ENCODE measurements at places on chromosomes 12 and 14.
A peak's percentile ranks its signal among the peaks of the same experiment; 100 is the strongest.

GRCh38 chr14:104393898-104394381 is 185.6 kb upstream of the C14orf180 start:
- H3K27me3 ChIP-seq = no peaks in the 10 kb centered on the region
- peak; percentile 76 for DNase-seq
- no peaks in the 10 kb centered on the region for H3K4me1 ChIP-seq
- no peaks in the 10 kb centered on the region for H3K36me3 ChIP-seq

DNA sequence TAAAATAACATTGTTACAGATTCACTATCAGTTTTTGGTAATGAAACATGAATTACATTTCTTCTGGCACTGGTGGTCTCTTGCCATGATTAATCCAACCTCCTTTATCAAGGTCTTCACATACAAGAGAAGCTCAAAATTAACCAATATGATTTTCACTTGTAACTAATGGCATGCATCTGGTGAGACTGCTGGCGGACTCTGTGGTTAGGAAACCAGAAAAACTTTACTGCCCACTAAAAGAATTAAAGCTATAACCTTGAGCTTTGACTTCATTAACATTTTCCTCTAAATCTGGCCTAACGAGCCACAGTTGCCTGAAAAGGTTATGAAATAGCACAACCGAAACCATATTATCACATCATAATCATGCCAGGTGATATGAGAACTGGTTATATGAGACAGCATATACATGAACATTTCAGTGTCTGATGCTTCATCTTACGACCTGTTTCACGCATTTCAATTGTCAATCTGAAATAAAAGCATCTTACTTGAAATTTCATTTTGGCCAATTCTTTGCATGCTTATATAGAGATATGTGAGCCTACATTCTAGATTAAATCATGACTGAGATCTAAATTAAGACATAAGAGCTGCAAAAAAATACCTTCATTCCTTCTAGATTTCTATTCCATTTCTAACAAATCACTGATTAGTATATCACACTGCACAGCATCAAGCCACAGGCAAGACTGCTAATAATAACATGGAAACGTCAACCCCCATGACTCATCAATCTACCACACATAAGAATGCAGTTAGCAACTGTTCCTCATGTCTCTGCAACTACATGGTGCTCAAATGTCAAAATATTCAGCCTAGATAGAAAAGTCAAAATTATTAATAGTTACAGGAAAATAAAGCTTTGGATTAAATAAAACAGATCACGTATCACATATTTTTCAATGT is 89.3 kb downstream of the OSBPL8 start:
- no peak for DNase-seq
- H3K36me3 ChIP-seq = no peaks in the 10 kb centered on the region
- no peaks in the 10 kb centered on the region for H3K4me1 ChIP-seq
- H3K27ac ChIP-seq = no peak overlapping the region

- H3K36me3 ChIP-seq = no peaks in the 10 kb centered on the region
- no peak overlapping the region for H3K4me3 ChIP-seq
- DNase-seq = no peak
- peaks cover 41% of the 10 kb centered on the region for H3K27me3 ChIP-seq
Observed at GRCh38 chr14:95349241-95349640, 29.5 kb upstream of the CLMN start.

GRCh38 chr12:19988948-19989347 is 379.4 kb upstream of the PDE3A start:
- no peaks in the 10 kb centered on the region for H3K36me3 ChIP-seq
- H3K4me3 ChIP-seq = no peak overlapping the region
- peak overlapping the region; percentile 16 for H3K27ac ChIP-seq

DNA sequence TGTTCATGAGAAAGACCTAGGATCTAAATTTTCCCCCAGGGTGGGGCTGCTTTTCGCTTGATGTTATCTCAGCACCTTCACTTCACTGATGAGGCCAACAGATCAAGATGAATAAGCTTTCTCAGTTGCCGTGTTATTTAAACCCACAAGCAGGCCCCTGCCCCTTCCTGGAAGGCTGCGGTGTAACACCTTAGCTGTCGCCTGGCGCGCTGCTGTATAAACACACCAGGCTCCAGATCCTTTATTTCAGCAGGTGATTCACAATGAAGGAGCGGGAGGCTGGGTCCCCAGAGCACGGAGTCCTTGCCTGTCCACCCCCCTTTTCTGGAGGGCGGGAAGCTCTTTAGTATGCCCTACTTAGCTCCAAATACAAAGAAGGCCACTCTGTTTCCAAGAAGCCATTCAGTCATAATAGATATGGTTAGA is 515.4 kb downstream of the FUT8 start:
- H3K36me3 ChIP-seq = no peaks in the 10 kb centered on the region
- H3K4me1 ChIP-seq = no peaks in the 10 kb centered on the region
- no peaks in the 10 kb centered on the region for H3K27me3 ChIP-seq

- no peaks in the 10 kb centered on the region for H3K36me3 ChIP-seq
- H3K27me3 ChIP-seq = peaks cover 2% of the 10 kb centered on the region
- H3K4me3 ChIP-seq = no peak overlapping the region
- H3K27ac ChIP-seq = no peak overlapping the region
- peaks cover 21% of the 10 kb centered on the region for H3K4me1 ChIP-seq
Observed at GRCh38 chr14:50562841-50563240, 2.9 kb downstream of the ATL1 start.

DNA sequence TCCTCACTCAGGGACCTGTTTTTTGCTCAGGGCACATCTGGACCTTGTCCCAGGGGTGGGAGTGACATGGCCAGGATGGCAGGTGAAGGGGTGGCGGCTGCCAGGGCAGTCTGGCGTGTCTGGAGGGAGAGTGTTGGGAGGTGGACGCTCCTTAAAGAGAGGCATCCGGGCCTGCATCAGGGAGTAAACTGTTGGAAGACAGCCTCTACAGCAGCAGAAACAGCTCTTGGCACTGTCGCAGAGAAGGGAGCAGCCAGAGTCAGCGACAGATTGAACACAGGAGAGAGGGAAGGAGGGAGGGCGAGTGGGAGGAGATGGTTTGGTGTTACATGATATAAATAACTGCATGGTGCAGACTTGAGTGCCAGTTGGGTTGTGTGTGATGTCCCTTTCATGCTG is 52.8 kb downstream of the IGF1 start:
- no peaks in the 10 kb centered on the region for H3K36me3 ChIP-seq
- H3K27me3 ChIP-seq = no peaks in the 10 kb centered on the region
- H3K4me3 ChIP-seq = no peak overlapping the region
- H3K4me1 ChIP-seq = no peaks in the 10 kb centered on the region

DNA sequence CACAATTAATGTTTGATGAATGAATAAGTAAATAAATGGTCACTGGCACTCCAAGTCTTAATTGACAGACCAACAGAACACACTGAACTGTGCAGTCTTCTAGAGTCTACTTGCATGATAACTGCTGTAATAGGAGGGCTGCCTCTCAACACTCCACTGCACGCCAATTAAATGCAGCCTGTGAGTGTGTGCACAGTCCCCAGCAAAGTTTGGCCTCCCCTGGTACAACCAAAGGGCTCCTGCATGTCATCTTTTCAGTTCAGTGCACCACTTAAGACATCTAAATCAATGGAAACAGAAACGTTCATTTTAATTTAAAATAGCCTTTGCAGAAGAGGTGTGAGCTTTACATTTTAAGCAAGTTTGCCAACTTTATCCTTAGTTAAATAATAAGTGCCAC is 121.7 kb upstream of the USP15 start:
- no peaks in the 10 kb centered on the region for H3K36me3 ChIP-seq
- DNase-seq = no peak
- no peaks in the 10 kb centered on the region for H3K4me1 ChIP-seq
- H3K27me3 ChIP-seq = peaks cover 2% of the 10 kb centered on the region

DNA sequence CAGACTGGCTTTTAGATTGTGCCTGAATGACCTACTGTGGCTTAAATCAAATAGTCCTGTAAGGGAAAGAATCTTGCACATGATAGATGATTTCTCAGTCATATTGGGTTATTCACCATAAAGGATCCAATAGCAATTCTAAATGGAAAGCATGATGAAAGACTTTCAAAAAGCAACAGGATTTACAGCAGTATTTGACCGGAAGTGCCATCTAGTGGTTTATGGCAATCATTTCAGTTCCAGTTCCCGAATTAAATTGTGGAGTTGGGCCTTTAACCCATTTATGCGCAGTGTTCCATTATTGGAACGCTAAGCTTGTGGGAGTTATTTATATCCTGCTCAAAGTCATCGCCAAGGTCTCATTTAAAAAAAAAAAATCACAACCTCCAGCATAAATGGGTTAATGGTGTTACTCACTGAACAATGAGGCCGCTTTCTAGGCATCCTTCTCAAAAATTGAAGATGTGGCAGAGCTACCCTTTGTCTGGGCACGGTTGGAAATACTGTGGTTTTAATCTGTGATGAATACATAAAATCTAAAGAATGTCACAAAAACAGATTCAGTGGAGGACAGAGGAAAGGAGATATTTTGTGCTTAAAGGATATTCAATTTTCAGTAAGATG is 60.8 kb upstream of the REP15 start:
- H3K4me1 ChIP-seq = peaks cover 29% of the 10 kb centered on the region
- H3K36me3 ChIP-seq = peaks cover 25% of the 10 kb centered on the region
- no peak overlapping the region for H3K4me3 ChIP-seq
- H3K27me3 ChIP-seq = no peaks in the 10 kb centered on the region
- H3K27ac ChIP-seq = peak overlapping the region; percentile 47

DNA sequence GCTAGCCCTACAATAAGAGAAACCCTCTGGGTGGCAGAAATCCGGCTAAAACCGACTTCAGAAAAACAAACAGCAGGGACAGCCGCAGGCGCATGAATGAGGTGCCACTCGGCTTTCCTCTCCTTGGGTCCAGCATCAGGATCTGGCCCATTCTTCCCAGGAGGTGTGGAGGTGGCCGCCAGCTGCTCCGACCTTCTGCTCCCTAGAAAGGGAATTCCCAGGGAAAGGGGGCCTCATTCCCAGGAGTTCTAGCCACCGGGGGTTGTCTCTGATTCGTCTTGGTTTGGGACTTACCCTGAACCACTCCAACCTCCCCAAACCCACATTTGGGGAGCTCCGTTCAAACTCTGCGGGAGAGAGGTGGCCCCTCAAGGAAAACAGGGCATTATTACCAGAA is 13.0 kb downstream of the PAPLN start:
- H3K4me3 ChIP-seq = no peak overlapping the region
- H3K36me3 ChIP-seq = peaks cover 17% of the 10 kb centered on the region
- no peak overlapping the region for H3K27ac ChIP-seq
- no peaks in the 10 kb centered on the region for H3K27me3 ChIP-seq
- H3K4me1 ChIP-seq = peaks cover 8% of the 10 kb centered on the region

DNA sequence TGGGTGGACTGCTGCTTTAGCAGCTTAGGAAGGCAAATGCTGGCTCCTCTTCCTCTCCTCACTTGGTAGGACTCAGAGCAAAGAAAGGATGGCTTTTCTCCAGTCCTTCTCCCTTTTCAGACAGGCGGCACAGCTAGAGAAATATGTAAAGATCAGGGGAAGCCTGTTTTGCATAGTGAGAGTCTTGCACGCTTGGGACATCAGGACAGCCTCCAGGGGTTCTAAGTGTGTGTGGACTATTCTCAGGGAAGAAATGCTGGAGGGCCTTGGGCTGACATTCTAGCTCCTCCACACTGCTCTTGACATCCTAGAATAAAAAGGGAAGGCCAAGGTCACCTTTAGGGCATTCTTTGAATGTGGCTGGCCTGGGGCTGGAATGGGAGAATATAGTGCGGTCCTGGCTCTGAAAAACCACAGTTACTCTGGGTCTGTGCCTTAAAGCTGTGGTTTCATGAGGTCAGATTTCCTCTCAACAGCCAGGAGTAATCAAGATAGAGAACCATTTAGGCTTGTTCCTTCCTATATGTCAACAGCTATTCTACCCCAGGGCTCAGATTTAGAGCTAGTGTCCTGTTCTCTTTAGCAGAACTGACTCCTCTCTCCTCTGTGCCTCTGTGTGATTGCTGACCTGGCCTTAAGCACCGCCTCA is 24.3 kb downstream of the CMA1 start:
- H3K27me3 ChIP-seq = no peaks in the 10 kb centered on the region
- no peak overlapping the region for H3K27ac ChIP-seq
- H3K36me3 ChIP-seq = no peaks in the 10 kb centered on the region
- no peaks in the 10 kb centered on the region for H3K4me1 ChIP-seq
- DNase-seq = no peak
- H3K4me3 ChIP-seq = no peak overlapping the region

DNA sequence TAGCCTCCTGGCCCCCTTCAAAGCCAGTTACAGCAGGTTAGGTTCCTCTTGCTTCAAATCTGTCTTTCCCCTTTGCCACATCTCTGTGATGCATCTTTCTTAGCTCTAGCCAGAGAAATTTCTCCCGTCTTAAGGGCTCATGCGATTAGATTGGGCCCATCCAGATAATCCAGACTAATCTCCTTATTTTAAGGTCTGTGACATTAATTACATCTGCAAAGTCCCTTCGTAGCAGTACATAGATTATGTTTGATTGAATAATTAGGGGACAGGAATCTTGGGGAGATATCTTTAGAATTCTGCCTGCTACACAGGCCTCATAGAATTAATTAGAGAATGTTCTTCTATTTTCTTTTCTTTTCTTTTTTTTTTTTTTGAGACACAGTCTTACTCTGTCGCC is 79.3 kb downstream of the SPATS2 start:
- no peak for DNase-seq
- no peak overlapping the region for H3K4me3 ChIP-seq
- H3K36me3 ChIP-seq = peaks cover 16% of the 10 kb centered on the region

- H3K4me3 ChIP-seq = peak overlapping the region; percentile 92
- peaks cover 27% of the 10 kb centered on the region for H3K4me1 ChIP-seq
- no peak for DNase-seq
- H3K36me3 ChIP-seq = no peaks in the 10 kb centered on the region
Observed at GRCh38 chr12:100574187-100575074, 947 bp downstream of the GAS2L3 start.

GRCh38 chr12:127414636-127415035 is 852.3 kb upstream of the TMEM132C start:
- no peak overlapping the region for H3K27ac ChIP-seq
- no peaks in the 10 kb centered on the region for H3K36me3 ChIP-seq

GRCh38 chr14:32940711-32941667 is 2.3 kb downstream of the NPAS3 start:
- H3K27me3 ChIP-seq = peaks cover 25% of the 10 kb centered on the region
- H3K4me3 ChIP-seq = no peak overlapping the region

DNA sequence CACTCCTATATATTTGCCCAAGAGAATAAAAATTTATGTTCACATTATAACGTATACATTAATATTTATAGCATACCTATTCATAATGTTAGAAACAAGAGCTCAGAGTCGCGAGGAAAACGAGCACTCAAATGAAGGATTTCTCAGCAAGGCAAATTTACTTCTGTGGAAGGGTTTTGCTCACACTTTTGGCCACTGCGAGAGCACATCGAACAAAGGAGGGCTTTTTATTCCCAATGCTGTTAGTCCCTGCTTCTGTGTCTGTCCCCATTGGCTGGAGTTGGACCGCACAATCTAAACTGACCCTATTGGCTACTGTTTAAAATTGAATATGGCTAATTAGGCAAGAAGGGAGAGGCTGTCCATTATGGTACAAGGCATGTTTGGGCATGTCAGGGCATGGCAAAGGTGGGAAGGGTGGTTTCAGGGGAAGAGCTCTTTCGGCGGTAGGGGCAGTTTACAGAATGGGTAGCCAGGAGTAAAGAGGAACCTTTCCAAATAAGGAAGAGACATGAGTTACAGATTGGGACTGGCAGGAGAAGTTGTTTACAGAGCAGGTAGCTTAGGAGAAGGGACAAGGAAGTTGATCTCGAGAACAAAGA is 702.9 kb downstream of the TRHDE start:
- no peak overlapping the region for H3K27ac ChIP-seq
- H3K27me3 ChIP-seq = no peaks in the 10 kb centered on the region
- H3K36me3 ChIP-seq = no peaks in the 10 kb centered on the region
- no peaks in the 10 kb centered on the region for H3K4me1 ChIP-seq
- no peak for DNase-seq

Data from osteocyte (in vitro differentiated cells).